ENCODE measurements at places on chromosomes 2 and 18.

DNA sequence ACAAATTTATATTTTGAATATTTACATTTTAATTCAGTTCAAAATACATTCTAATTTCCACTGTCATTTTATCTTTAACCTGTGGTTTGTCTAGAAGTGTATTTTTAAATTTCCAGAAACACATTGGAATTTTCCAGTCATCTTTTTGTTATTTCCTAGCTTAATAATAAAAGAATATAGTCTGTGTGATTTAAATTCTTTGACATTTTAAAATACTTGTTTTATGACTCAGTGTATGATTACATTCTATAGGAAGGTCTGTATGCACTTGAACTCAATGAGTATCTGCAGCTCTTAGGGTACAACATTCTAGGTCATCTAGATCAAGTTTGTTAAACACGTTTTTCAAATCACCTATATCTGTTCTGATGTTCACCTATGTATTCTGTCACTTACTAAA lies 88.3 kb upstream of the MBOAT2 start:
- peak; percentile 56 for DNase-seq

DNA sequence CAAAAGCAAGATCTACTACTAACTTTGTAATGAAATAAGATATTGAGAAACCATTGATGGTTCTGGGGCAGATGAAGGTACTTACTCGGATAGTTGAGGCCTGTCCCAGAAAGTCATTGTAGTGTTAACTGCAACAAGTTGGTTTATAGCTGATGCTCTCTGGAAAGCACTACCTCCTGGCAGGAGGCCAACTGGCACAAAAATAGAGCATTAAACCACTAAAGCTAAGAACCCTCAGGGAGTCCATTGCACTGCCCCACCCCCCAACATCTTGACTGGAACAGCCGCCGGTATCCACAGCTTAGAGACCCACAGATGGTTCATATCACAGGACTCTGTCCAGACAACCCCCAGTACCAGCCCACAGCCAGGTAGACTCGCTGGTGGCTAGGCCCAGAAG lies 552.5 kb upstream of the CRIM1 start:
- DNase-seq = no peak

DNA sequence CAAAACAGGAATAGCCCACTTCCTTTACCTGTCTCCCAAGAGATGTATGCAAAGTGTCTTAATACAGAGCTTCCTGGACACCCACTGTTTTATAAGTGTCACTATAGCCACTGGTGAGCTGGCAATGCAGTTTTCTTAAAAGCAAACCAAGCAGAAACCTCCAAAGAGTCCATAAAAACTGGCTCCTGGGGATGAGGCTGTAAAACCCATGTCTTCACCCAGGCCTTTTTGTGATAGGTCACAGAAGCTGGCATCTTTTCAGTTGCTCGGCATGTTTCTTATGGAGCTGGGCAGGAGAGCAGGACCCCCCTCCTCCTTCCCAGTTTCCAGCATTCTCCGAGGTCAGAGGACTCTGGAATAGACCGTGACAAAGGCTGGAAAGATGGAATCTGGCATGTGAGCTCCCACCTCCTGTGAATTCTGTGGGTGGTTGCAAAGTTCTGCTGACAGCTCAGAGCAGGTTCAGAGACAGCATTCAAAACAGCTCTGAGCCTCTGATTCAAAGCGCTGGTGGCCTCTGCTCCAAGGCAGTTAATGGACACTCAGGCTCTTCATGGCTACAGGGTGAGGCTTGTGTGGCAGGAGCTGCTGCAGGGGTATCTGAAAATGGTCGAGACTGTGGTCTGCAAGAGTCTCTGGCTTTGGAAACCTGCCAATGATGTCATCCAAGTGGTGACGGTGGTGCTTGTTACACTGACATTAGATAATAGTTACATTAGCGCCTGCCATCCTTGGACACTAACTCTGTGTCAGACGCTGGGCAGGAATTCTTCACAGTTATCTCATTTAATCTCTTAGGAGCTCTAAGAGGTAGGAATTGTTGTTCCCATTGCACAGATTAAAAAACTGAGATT lies 283.4 kb downstream of the CLIP4 start:
- peak; percentile 7 for DNase-seq

DNA sequence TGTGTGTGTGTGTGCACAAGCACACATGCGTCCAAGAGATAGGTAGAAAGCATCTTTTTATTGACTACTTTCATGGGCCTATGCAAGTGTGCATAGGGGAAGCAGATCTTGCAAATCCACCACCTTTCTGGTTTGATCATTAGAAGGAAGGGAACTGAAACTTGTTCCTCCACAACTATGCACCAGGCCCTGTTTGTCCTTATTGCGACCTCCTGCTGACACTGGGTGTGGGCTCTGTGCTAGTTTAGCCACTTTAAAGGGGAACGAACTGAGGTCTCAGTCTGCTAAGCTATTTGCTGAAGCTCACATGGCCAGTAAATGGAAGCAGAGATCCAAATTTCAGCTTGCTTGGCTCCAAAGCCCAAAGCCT lies 32.1 kb upstream of the INSIG2 start:
- no peak for DNase-seq

DNA sequence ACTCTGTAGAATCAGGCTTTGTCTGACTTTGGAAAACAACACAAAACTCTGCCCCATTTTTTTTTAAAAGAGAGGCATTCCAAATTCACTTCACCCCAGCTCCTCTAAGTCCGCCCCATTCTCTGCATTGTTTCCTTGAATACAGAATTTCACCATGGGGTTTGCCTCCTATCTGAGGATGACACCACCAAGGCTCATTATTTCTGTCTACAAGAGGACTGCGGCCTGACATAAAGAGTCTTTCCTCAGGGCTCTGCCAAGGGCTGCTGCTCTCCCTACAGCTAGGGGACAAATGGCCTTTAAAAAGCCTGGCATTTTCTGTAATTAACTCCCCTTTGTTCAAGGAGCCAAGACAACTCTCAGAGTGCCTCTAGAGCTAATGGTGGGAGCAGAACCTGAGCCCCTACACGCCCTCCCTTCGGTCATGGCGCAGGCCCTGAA lies 4.6 kb downstream of the CHST10 start:
- no peak for DNase-seq

DNA sequence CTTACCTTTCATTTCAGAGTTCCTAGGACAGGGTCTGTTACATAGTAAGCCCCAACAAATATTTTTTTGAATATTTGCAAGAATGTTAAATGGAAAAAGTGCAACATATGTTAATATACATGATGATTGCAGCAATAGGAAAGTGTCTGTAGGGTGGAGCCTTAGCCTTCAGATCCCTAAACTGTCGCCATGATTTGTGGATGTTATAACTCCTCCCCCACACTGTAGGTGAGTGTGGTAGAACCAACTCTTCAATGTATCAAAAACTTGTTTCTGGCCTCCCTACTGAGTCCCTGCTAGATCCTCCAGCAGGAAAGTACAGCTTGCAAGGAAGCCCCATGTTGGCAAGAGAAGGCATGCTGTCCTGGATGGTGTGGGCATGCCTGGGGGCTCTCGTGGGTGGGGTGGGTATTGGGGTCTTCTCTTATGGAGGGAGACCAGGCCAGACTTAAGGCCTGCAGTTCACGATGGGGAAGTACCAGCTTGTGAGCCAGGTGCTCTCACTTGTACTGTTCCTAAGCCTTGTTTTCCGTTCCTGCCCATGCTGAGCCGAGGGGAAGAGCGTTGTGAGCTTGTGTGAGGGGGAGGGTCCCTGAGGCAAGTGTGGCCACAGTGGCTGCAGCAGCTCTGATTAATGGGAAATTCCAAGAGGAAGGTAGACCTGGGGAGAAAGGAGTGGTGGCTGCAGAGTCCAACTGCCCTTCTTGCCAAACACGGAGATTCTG lies 11.4 kb downstream of the FHOD3 start:
- no peak for DNase-seq

DNA sequence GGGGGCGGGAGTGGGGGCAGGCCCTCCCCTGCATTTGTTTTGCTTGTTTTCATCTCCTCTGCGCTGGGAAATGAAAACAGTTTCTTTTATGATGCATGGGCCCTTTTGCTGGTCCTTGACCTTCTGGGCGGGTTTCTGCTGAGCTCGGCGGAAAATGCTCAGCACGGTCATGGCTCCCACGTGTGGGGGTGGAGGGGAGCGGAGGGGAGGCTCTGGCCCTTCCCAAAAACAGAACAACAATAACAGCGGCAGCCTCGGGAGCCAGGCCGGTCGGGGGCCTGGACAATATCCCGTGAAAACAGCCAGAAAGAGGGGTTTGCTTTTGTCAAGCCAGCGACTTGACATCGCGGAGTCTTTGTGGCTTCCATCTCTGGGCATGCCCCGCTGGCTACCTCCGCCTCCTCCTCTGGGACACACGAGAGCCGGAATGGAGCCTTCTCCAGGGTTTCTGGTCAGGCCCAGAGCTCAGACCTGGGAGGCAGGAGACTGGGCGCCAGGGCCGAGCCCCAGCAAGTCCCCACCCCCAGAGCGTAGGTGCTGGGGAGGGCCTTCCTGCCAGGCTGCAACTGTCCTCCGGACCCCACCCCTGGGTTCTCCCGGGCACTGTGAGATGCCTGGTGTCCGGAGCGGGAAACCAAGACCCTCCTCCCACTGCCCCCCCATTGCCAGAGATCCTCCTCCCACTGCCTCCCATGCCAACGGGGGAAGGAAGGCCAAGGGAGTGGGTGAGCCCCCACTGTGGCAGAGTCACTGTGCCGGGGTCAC lies 35.9 kb upstream of the SNED1 start:
- DNase-seq = no peak

DNA sequence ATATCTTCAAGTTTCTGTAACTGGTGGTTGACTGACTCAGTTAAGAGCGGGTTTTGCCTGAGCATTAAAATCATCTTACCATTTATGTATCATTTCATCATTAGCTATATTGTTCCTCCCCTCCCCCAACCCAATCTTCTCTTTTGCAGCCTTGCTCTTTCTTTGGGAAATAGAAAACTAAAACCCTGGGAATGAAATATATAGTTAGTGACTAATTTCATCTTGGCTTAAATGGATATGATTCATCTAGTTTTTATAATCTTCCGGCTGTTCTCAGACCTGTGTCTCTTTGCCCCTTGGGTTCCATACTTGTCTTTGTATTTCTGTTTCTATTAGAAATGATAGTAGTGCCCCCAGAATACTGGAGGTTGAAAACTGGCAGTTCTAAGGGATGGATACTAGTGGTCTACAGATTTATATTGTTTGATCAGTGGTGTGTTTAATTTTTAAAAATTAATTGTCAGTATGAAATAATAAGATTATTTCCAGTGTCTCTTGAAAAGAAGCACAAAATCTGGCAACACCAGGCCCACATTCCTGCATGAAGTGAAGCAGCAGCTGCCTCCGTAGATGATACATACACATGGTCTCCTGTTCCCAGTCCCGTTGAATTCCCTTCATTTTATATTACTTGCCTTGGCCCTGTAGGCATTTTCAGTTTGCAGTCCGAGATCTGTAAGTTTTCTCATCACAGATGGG lies 44.5 kb downstream of the PHLPP1 start:
- peak; percentile 67 for DNase-seq

DNA sequence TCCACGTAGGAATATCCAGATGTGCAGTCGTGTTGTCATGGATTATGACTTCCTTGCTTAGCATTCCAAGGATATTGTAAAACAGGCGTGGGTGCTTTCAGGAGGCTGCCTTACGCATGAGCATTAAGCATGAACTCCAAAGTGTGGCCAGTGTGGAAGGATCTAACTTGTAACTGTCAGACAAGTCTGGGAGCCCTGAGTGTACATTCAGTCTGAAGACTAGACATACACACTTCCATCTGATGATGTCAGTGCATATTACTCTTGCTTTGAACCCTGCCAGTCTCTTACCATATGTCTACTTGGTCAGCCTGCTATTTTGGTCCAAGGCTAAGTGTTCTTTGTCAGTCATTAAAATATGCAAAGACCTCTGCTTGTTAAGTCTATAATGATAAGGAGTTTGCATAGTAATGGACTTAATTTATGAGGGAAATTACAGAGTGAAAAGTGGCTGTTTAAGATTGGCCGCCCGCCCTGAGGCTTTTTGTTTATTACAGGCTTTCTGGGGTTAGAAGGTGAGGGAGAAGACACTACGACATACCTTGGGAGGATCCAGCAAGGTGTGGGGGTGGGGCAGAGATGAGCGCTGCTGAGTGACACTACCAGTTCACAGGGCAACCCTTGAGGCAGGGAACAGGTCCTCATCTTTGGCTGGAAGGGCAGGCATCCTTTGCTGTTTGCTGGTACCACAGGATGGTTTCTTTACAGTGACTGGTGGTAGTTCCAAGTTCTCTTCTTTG lies 48.3 kb downstream of the CABLES1 start:
- DNase-seq = peak; percentile 90

DNA sequence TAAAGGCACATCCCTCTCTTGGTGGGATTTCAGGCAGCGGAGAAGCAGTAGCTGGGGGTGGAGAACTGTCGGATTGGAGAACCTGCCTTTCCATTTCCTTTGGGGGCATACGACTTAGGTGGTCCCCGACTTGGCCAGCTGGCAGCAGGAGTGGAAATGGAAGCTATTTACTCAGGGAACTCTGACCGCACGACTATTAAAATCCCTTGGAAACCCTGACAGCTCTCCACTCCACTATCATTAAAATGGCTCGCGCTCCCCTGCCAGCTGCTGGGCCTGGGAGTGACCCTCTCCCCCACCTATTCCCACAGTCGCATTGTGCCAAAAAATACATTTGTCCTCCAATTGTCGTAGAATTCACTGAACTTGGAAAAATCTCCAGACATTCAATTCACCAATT lies 77.7 kb upstream of the APCDD1 start:
- DNase-seq = peak; percentile 69

Measured in EH (cell line).